ENCODE measurements at places on chromosomes 13 and 19.
A peak's percentile ranks its signal among the peaks of the same experiment; 100 is the strongest.

DNA sequence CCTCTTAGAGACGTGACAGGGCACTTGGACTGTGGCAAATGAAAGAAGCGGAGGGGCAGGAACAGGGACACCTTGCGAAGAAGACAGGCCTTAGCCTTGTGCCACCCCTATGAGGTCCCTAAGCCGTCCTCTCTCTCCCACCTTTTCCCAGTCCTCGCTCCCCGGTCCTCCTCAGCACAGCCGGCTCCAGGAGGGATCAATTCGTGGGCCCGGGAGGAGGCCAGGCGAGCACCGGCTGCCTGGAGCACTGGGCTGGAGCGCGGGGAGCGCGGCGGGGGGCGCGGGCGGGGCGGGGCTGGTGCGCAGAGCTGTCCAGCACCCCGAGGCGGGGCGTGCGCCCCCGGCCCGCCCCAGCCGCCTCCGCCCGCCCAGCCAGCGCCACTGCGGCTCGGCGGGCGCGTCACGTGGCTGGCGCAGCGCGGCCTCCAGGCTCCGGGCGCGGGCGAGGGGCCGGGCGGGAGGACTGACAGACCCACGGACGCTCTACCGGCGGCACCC, at the start of gene LRP3:
LRP3 (plus strand) TSS at position 466 of the 498 bp plus-strand sequence. CDS start 456 bp downstream, outside the sequence.
- DNase-seq, result no peak

DNA sequence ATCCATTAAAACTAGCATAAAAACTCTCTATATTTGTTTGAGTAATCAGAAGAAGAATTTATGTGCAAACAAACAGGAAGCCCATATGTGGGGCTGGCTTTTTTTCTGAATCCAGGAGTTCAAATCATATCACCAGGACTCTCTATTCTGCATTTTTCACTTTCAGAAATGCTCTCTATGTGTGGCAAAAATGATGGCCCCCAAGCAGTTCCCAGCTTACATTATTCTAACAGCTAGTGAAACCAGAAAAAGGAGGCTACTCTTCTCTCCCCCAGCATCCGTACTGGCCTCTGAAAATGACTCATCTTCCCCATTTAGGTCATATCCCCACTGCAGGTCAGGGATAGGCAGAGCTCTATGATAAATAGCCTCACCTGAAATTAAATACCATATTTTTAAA, 20.4 kb downstream of the RBM26 start:
- no peak for DNase-seq

- DNase-seq, result no peak
Observed at GRCh38 chr19:17526922-17527321, 15.5 kb downstream of the PGLS start.

- no peak for DNase-seq
Observed at GRCh38 chr13:42821437-42821836, 40.1 kb downstream of the FAM216B start.

GRCh38 chr13:67033170-67033569, 197.0 kb downstream of the PCDH9 start:
- no peak for DNase-seq

- DNase-seq, result no peak
Observed at GRCh38 chr13:83007226-83007625, 875.0 kb downstream of the SLITRK1 start.

- peak; percentile 31 for DNase-seq
Observed at GRCh38 chr13:32650705-32651311, 64.6 kb downstream of the PDS5B start.
